ENCODE measurements at places on chromosomes 3 and 15.

DNA sequence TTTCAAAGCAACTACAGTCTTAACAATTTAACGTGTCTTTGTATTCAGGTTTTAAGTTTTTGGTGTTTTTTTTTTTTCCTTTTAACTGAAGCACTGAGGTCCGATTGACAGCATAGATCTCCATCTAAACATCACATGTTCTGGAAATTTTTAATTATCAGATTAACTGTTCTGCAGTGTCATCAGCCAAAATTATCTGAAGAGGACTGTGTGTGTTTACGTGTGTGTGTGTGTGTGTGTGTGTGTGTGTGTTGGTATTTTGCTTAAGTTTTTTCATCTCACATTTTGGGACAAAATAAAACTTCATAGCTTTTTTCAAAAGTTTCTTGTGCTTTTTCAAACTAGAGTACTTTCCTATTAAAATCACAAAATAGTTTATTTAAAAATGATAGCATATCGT is 1.8 kb downstream of the PIK3CA start:
- no peak for DNase-seq

- no peak for DNase-seq
These were observed 34.5 kb downstream of the ACAA1 start for GRCh38 chr3:38102444-38102814.

GRCh38 chr3:76514836-76515235 is 525.1 kb upstream of the ROBO2 start:
- DNase-seq: no peak

DNA sequence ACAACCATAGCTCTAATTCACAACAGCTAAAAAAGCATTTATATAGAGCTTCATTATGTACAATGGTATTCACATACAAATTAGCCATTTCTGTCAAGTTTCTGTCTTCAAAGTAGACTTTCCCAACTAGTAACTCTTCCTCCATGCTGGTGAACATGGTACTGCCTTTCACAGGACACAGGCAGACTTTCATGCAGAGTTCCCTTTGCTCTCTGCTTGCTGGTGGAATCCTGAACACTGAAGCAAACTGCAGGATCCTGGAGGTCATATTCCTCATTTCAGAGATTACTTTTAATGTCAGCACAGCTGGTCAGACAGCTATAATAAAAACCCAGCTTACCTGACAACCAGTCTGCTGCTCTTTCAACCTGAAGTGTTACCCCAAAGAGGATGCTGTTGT is 53.6 kb downstream of the TASOR start:
- DNase-seq: no peak

GRCh38 chr15:41746802-41747201 is 27.5 kb upstream of the MAPKBP1 start:
- no peak for DNase-seq

DNA sequence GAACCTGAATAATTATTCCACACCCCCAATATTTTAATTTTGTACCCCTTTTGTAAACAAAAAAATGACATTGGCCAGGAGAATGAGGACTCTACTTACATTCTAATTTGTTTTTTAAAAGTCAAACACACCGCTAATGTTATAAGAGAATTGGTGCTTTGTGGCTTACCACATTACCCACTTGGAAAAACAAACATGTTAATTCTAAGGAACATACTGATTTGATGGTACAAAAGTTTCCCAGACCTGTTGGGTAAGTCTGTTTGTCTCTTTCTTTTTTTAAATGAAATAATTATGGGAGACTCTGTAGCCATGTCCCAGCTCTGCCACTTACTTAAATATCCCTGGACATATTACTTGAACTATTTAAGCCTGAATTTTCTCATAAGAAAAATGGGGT is 352.5 kb upstream of the C2CD4B start:
- no peak for DNase-seq

DNA sequence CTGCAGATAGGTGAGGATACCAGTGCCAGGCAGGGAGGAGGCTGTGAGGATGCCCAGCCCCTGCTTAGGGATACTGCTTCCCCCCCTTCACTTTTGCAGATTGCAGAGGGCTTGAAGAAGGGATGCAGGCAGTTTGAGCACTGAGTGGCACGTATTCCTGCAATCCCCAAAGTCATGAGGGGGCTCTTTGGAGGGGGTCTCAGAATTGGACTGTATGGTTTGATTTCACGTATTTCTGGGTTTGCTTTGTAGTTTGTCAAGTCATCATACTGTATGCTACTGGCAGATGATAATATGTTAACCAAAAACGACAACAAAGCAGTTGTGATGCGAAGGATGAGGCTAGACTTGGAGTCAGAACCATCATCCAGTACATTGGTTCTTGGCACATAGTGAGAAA is 28.1 kb downstream of the CHST14 start:
- no peak for DNase-seq

- no peak for DNase-seq
These were observed 413.7 kb downstream of the LPP start for GRCh38 chr3:188567478-188568195.

GRCh38 chr15:90407871-90408317 is 19.9 kb downstream of the IQGAP1 start:
- no peak for DNase-seq

GRCh38 chr3:46942481-46943236 is 33.9 kb downstream of the CCDC12 start:
- DNase-seq: no peak

DNA sequence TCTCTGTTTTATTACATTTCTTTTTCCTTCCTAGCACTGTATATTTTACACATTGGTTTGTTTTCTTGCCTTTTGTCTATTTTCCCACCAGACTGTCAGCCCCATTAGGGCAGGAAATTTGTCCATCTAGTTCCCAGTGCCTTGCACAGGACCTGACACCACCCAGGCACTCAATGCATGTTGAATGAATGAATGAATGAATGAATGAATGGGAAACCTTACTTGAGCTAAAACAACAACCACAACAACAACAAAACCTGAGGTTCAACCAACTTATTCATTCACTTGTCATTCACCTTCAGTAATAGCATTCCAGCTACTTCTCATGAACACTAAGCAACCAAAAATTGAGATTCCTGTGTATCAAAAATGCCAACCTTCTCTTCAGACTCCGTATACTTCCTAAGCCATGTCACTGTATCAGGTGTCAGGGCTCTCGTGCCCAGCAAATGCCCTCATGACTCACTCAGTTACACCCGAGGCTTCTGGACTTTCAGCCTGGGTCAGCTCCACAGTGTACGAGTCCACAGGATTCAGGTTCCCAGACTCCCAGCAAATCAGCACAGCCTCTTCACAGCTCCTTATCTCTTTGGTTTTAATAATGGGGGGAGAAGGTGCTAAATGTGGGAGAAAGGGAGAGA is 37.3 kb downstream of the FSD2 start:
- DNase-seq: no peak

GRCh38 chr15:63933522-63933921 is 99.8 kb upstream of the HERC1 start:
- DNase-seq: no peak

DNA sequence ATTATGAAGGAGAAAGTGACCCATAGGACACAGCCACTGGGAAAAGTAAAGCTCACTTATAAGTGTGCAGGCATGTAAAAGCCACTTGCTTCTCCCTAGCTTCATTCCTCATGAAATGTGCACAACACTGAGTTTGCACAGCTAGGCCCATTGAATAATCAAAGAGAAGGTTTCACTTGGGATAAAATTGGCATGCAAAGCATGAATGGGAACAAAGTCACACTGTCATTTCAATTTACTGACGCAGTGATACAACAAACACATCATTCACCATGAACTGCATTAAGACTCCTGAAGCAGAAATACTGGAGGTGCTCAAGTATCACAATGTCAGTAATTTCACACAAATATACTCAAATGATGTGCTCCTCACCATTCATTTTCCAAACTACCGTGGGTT is 61.1 kb downstream of the KCNMB2 start:
- no peak for DNase-seq

GRCh38 chr3:100020876-100021644 is 93.2 kb downstream of the FILIP1L start:
- no peak for DNase-seq

DNA sequence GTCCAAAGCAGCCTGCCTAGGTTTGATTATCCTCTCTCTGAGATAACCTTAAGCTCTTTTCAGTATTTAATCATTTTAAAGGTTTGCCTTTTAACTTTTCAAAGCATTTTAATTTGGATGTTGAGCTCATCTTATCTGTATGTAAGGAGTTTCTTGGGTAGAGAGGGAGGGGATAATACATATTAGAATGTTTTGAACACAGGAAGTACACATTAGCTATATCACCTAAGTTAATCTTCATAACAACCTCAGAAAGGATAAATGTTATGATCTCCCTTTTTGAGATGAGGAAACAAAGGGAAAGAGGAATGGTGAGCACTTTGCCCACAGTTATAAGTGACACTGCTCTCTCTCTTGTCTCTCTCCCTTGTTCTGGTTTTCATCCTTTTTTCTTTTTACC is 2.2 kb upstream of the CD47 start:
- no peak for DNase-seq

GRCh38 chr3:45944830-45945620 is 1.8 kb downstream of the CXCR6 start:
- no peak for DNase-seq

Measured in NCI-H774 (cell line).